ENCODE measurements at places on chromosomes 2 and 18.

GRCh38 chr2:118255771-118256372 lies 167.6 kb downstream of the INSIG2 start:
- no peak for DNase-seq

DNA sequence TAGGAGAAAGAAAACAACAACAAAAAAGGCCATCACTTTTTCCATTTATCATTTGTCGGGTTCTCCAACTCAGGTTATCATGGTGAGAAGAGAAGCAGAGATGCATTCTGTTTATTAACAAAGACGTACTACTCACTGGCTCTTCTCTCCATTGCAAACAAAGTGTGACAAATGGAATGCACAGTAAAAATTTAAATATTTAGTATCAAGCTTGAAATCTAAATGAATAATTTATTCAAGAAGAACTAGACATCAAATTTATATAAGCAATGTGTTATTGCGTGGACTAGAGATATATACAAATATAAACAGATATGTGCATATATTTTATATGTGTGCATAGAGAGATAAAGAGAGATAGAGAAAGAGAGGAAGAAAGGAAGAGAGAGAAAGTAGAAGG lies 236.5 kb downstream of the DSEL start:
- no peak for DNase-seq

DNA sequence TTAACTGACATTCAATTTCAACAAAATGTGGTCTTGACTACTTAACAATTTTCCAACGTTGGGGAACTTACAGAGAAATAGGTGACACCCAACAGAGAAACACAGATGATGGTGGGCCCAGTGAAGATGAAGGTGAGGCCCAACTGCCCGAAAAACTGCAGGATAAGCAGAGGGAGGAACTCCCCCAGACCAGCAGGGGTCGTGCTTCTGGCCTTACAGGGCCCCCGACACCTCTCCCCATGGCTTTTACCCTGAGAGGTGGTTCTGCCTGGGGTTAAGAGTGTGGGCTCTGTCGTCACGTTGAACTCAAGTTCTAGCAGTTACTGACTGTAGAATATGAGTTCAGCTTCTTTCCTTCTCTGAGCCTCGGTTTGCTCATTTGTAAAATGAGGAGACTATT lies 119.5 kb upstream of the SMIM21 start:
- DNase-seq = no peak

DNA sequence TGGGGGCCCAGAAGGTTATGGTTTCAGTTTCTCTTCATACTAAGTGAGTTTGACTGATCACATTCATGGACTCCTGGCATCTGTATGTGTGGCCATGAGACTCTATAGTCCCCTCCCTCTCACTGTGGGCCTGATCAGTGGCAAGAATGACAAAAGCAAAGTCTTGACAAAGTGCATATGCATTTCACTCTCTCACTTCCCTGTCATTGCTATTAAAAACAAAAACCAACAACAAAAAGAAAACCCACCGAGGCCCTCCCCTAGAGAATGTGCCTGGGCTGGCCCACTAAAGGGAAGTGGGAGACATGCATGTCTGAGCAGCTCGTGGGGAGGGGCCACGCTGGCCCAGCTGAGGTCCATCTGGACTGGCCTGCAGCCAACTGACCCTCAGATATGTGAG lies 600.1 kb upstream of the RAB6C start:
- DNase-seq = no peak

GRCh38 chr2:72722492-72723070 lies 103.3 kb downstream of the EXOC6B start:
- DNase-seq = no peak

GRCh38 chr2:222043897-222044296 lies 254.9 kb downstream of the PAX3 start:
- no peak for DNase-seq

DNA sequence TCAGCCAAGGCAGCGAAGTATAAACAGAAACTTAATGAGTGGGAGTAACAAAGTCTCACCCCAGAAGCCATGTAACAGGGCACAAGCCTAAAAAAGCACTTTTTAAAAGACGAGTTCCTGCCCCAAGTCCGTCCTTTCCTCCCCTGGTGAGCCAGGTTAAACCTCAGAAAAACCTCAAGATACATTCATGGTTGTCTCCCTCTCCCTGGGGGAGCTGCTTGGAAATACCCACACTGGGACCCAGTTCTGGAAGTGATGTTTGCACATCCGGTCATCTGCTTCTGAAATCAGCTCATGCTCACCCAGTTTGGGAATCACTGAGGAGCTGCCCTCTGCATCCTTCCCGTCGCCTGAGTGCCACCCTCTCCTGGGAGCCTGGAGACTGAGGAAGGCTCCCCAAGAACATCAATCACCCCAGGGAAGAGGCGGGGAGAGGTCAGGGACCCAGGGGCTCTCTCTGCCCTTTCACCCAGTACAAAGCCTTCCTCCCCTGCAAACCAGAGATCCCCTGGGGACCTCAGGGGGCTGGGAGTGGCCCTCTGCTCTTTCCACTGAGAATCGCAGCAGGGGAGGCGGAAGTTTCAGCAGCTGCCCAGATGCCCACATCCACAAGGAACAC lies 150.6 kb upstream of the AGAP1 start:
- no peak for DNase-seq

- no peak for DNase-seq
These were observed 517.2 kb downstream of the SUCLG1 start for GRCh38 chr2:83941886-83942285.

GRCh38 chr2:121052023-121052422 lies 233.0 kb downstream of the TFCP2L1 start:
- DNase-seq = no peak

Measured in activated CD4-positive, alpha-beta T cell treated with anti-CD3 and anti-CD28 coated beads, Interleukin-2, amount 50 U/mL, for 4 hours (primary cell).